ENCODE measurements at places on chromosomes 4 and X. TPM values are rescaled to one million over a fixed set of nuclear protein-coding genes. Genes with fewer than 3 reads are reported as not detected.

The TASL gene
- total RNA-seq: not detected

The CYTL1 gene
- total RNA-seq: 9.6 TPM

The DCX gene
- total RNA-seq: not detected

The COL25A1 gene
- 4.1 TPM for total RNA-seq

The HHIP gene
- total RNA-seq: 5.3 TPM

The GC gene
- not detected for total RNA-seq

GRCh38 chr4:185993328-185993973 is 75.5 kb upstream of the TLR3 start:
- no peaks in the 10 kb centered on the region for H3K27me3 ChIP-seq
- DNase-seq: no peak
- no peak overlapping the region for H3K4me3 ChIP-seq

DNA sequence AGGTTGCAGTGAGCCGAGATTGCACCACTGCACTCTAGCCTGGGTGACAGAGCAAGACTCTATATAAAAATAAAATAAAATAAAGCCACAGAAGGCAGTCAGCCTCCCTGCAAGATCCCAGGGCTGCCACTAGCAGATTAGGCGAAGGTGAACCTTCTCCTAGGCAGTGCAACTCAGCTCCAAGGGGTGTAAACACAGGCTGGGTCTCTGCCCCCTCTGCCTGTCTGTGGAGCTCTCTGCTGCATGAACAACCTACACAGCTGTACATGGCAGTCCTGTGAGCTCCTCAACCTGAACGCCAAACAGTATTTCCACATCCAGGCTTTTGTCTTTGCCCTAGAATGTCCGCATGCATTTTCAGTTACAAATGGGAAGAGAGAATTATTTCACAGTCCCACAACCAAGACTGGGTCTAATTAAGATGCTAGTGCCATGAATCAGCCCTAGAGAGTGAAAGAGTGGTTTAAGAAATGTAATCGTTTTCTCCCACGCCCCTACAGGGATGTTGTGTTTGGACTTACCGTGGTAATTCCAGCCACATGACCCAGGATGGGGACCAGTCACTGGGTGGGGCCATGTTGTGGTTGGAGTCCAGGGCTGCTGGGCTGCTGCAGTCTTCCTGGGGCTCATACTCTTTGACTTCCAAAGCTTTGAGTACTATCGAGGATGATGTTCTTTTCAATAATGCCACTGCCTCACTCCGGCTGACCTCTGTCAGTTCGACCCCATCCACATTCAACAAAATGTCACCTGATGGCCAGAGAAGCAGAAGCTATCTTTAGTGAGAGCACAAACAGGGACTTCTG is 99.0 kb downstream of the FIP1L1 start:
- H3K27ac ChIP-seq: no peak overlapping the region
- no peak overlapping the region for H3K4me3 ChIP-seq
- peak; percentile 25 for DNase-seq
- H3K4me1 ChIP-seq: no peaks in the 10 kb centered on the region
- no peaks in the 10 kb centered on the region for H3K27me3 ChIP-seq

DNA sequence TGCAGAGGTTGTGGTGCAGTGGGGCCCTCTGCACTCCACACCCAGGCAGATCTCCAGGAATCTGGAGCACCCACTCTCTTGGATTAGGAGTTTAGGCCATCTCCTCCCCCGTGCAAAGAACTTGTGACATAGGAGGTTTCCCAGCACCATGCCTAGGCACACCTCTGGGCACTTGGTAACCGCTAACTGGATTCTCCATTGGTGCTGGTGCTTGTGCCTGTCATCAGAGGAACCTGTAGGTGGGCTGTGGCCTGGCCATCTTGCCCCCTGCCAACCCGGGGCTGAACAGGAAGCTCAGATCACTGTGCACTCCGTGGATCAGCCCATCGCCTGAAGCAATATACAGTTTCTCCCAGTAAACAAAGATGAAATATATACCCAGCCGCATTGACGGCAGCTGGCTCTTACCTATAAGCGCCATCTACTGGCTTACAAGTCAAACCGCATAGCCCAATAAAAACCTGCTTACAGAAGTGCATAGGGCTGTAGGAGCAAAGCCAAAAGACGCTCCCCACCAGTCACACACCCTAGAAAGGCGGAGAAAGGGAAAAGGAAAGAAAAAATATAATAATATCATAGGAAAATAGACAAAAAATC is 19.1 kb upstream of the TEX13B start:
- H3K36me3 ChIP-seq: no peaks in the 10 kb centered on the region
- H3K27ac ChIP-seq: no peak overlapping the region
- H3K4me1 ChIP-seq: no peaks in the 10 kb centered on the region

- no peaks in the 10 kb centered on the region for H3K36me3 ChIP-seq
- no peaks in the 10 kb centered on the region for H3K27me3 ChIP-seq
- no peak overlapping the region for H3K27ac ChIP-seq
Measured at GRCh38 chrX:74338852-74339251, 34.9 kb downstream of the ZCCHC13 start.

DNA sequence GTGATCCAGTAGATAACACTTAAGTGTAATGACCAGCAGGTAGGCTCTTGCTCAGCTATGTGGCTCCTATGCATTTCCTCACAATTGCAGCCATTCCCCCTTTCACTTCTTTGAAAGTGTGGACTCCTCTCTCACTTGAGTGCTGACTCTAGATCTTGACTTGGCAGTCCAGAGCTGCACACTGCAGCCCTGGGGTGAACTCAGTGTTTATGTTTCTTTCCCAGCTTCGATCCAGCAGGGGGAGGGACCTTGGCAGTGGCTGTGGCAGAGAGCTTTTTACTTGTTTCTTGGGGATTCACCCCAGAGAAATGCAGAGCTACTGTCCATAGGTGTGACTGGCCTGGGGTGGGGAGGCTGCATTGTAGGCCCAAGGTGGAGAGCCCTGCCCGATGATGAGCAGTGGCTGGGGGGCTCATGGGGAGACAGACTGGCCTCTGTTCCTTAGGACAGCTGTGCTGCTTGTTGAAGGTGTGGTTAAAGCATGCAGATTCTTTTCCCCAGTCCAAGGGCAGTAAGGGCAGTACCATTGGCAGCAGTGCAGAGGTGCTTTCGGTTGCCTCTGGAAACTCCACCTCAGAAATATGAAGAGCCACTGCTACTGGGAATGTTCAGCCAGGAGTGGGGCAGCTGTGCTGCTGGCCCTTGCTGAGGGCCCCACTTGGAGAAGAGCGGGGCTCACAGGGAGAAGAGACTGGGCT is 134.7 kb downstream of the SH3BGRL start:
- no peaks in the 10 kb centered on the region for H3K27me3 ChIP-seq
- H3K27ac ChIP-seq: no peak overlapping the region
- H3K36me3 ChIP-seq: no peaks in the 10 kb centered on the region
- H3K4me1 ChIP-seq: peaks cover 7% of the 10 kb centered on the region

DNA sequence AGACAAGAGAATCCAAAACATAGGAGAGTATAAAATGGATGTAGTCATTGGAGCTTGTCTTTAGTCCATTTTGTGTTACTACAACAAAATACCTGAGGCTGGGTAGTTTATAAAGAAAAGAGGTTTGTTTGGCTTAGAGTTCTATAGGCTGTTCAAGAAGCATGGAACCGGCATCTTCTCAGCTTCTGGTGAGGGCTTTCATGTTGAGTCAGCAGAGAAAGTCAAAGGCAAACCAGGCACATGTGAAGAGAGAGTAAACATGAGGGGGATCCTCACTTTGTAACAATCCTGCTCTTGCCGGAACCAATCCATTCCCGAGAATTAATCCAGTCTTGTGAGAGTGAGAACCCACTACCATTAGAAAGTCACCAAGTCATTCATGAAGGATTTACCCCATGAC is 8.1 kb upstream of the HCCS start:
- no peaks in the 10 kb centered on the region for H3K4me1 ChIP-seq
- H3K27ac ChIP-seq: no peak overlapping the region
- DNase-seq: no peak

GRCh38 chr4:100311181-100311580 is 120.9 kb upstream of the DDIT4L start:
- H3K4me3 ChIP-seq: no peak overlapping the region
- H3K4me1 ChIP-seq: peaks cover 5% of the 10 kb centered on the region
- no peak for DNase-seq
- H3K27me3 ChIP-seq: no peaks in the 10 kb centered on the region
- H3K27ac ChIP-seq: no peak overlapping the region

GRCh38 chrX:44382871-44383270 is 39.4 kb upstream of the EFHC2 start:
- H3K36me3 ChIP-seq: no peaks in the 10 kb centered on the region
- DNase-seq: no peak
- no peaks in the 10 kb centered on the region for H3K4me1 ChIP-seq
- H3K27ac ChIP-seq: no peak overlapping the region
- H3K27me3 ChIP-seq: no peaks in the 10 kb centered on the region
- H3K4me3 ChIP-seq: no peak overlapping the region

- H3K4me3 ChIP-seq: no peak overlapping the region
- H3K36me3 ChIP-seq: no peaks in the 10 kb centered on the region
- no peak overlapping the region for H3K27ac ChIP-seq
- DNase-seq: no peak
- H3K27me3 ChIP-seq: no peaks in the 10 kb centered on the region
Measured at GRCh38 chr4:130359542-130359941, 1263.6 kb downstream of the C4orf33 start.

GRCh38 chr4:19379191-19379708 is 872.5 kb upstream of the SLIT2 start:
- H3K4me1 ChIP-seq: no peaks in the 10 kb centered on the region
- H3K27ac ChIP-seq: no peak overlapping the region
- H3K36me3 ChIP-seq: no peaks in the 10 kb centered on the region
- H3K27me3 ChIP-seq: no peaks in the 10 kb centered on the region
- no peak overlapping the region for H3K4me3 ChIP-seq

- no peak overlapping the region for H3K27ac ChIP-seq
- no peaks in the 10 kb centered on the region for H3K36me3 ChIP-seq
- no peak for DNase-seq
Measured at GRCh38 chr4:166501941-166502382, 628.9 kb downstream of the TLL1 start.

DNA sequence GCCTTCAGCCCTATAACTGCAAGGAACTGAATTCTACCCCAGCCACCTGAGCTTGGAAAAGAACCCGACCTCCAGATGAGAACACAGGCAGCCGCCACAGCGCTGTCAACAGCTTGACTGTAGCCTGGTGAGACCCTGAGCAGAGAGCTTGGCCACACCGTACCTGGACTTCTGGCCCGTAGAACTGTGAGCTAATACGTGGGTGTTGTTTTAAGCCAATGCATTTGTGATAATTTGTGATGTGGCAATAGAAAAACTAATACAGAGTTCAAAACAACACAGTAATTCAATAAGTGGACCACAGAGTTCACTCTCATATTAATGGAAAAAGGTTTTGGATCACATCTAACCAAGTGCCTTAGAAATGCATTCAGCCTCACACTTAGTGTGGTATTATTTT is 96.6 kb upstream of the TBL1X start:
- H3K4me1 ChIP-seq: no peaks in the 10 kb centered on the region
- H3K36me3 ChIP-seq: no peaks in the 10 kb centered on the region
- no peak overlapping the region for H3K27ac ChIP-seq
- no peak for DNase-seq
- no peak overlapping the region for H3K4me3 ChIP-seq

DNA sequence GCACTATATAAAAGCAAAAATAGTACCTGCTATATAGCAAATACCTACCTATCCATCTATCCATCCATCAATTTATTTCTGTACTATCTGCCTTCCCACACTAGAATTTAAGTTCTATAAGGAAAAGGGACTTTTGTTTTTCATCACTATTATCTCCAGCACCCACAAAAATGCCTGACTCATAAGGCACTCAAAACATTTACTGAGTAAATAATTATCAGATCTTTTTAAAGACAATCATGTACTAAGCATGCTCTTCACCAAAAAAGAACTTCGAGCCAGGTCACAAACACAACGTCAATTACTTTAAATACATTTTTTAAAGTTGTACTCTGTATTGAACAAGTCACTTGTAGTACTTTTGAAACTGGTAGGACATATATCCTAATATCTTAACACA is 119.9 kb downstream of the FBXW7 start:
- no peaks in the 10 kb centered on the region for H3K4me1 ChIP-seq
- no peaks in the 10 kb centered on the region for H3K27me3 ChIP-seq
- H3K36me3 ChIP-seq: no peaks in the 10 kb centered on the region
- no peak overlapping the region for H3K4me3 ChIP-seq

- H3K27ac ChIP-seq: no peak overlapping the region
- no peak overlapping the region for H3K4me3 ChIP-seq
- H3K4me1 ChIP-seq: peaks cover 7% of the 10 kb centered on the region
- DNase-seq: no peak
- no peaks in the 10 kb centered on the region for H3K27me3 ChIP-seq
Measured at GRCh38 chr4:1164956-1165545, 7.3 kb downstream of the SPON2 start.

DNA sequence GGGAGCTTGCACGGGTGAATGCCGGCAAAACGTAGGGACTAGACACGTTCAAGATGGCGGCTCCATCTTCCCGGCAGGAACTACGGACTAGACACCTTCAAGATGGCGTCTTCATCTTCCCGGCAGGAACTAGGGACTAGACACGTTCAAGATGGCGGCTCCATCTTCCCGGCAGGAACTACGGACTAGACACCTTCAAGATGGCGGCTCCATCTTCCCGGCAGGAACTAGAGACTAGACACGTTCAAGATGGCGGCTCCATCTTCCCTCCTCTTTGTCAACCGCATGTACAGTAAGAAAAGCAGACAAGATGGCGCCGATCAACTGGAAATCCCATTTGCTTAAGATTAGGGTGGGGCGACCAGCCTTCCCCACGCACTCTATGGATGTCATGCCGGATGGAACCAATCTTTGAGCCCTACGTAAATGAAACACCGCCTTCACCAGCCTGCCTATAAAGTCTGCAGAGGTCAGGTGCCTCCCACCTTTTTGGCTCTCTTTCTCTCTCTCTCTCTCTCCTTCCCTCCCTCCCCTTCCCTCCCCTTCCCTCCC is 222.4 kb downstream of the CRLF2 start:
- peak overlapping the region; percentile 19 for H3K4me3 ChIP-seq
- no peaks in the 10 kb centered on the region for H3K4me1 ChIP-seq
- H3K27me3 ChIP-seq: no peaks in the 10 kb centered on the region

- no peak overlapping the region for H3K4me3 ChIP-seq
- DNase-seq: peak; percentile 28
- H3K27ac ChIP-seq: no peak overlapping the region
- H3K36me3 ChIP-seq: no peaks in the 10 kb centered on the region
Measured at GRCh38 chrX:65581661-65582339, 47.2 kb upstream of the LAS1L start.

DNA sequence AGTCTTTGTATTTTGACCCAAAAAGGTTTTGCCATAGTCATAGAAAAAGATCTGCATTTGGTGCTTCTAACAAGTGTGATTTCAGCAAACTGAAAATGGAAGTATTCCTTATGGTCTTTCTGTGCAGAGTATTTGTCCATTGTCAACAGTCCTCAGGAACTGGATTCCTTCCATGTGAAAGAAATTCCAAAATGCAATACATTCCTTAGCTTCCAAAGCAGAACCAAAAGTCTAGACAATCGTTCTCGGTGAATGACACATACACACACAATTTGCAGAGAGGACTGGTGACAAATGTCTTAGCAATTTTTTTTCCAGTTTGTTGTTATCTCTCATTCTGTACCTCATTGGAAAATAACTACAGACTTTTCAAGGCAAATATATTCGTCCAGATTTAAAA is 562.2 kb upstream of the SLIT2 start:
- no peak overlapping the region for H3K27ac ChIP-seq
- H3K36me3 ChIP-seq: no peaks in the 10 kb centered on the region
- no peaks in the 10 kb centered on the region for H3K27me3 ChIP-seq
- DNase-seq: no peak
- H3K4me1 ChIP-seq: no peaks in the 10 kb centered on the region

GRCh38 chr4:139282721-139283075 is 2.7 kb upstream of the MGARP start:
- H3K27ac ChIP-seq: no peak overlapping the region
- H3K4me1 ChIP-seq: no peaks in the 10 kb centered on the region
- no peak overlapping the region for H3K4me3 ChIP-seq
- no peaks in the 10 kb centered on the region for H3K27me3 ChIP-seq
- no peaks in the 10 kb centered on the region for H3K36me3 ChIP-seq

GRCh38 chr4:75490155-75490554 is 24.0 kb downstream of the RCHY1 start:
- H3K4me3 ChIP-seq: no peak overlapping the region
- H3K36me3 ChIP-seq: peaks cover 53% of the 10 kb centered on the region
- no peaks in the 10 kb centered on the region for H3K27me3 ChIP-seq
- H3K27ac ChIP-seq: no peak overlapping the region

Data from tibial nerve (tissue), 4 donors.